ENCODE measurements at places on chromosomes 16 and 17.

DNA sequence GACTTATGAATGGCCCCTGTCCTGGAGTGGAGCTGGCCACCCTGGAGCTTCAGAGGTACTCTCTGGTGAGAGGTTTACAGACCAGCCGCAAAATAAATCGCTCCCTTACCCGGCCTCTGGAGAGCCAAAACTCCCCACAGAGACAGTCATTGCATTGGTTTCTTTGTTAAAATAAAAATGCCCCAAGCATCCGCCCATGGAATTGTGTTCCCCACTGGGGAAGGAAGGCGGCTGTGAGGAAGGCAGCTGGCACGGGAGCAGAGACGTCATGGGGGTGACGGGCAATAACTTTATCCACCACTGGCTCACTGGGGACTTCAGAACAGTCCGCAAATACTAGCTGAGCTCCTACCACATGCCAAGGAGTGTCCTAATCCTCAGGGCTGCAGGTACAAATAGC is 266.2 kb upstream of the FOXF1 start:
- DNase-seq: no peak

DNA sequence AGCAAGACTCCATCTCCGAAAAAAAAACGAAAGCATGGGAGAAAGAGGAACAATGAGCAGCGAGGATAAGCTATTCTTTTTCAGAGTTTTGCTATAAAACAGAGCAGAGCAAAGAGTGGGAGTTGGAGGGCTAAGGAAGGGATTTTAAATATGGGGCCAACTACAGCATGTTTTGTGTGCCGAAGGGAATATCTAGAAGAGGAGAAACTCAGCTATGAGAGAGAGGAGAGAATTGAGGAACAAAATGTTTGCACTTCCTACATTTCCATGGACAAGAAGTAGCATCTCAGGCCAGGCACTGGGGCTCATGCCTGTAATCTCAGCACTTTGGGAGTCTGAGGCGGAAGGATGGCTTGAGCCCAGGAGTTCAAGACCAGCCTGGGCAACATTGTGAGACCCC is 13.1 kb upstream of the GRB2 start:
- no peak for DNase-seq

GRCh38 chr17:33152783-33153182 is 140.3 kb downstream of the ASIC2 start:
- no peak for DNase-seq

DNA sequence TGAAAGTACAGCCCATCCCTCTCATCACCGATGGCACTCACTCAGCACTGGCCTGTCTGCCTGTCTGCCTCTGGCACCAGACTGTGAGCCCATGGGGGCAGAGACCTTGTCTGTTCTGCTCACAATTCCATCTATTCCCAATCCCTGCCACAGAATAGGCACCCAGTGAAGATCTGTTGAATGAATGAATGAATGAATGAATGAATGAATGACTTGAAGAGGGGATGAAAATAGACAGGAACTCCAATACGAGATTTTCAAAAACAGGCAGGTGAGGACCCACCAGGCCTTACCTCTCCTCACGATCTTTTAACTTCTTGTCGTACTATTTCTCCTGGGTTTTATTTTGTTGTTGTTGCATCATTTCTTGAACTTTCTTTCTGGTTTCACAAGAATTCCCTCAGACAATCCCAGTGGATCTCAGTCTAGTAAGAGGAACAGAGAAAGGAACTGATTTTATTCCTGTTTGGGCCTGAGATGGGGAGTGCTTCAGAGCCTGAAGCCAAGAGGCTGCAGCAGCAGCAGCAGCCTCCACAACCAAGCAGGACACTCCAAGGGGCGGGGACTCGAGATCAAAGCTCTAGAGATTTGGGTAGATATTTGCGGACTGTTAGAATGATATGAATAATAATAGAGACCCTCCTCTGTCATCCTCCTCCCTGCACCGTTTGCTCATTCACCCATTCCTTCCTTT is 17.7 kb downstream of the KRT9 start:
- DNase-seq: no peak

DNA sequence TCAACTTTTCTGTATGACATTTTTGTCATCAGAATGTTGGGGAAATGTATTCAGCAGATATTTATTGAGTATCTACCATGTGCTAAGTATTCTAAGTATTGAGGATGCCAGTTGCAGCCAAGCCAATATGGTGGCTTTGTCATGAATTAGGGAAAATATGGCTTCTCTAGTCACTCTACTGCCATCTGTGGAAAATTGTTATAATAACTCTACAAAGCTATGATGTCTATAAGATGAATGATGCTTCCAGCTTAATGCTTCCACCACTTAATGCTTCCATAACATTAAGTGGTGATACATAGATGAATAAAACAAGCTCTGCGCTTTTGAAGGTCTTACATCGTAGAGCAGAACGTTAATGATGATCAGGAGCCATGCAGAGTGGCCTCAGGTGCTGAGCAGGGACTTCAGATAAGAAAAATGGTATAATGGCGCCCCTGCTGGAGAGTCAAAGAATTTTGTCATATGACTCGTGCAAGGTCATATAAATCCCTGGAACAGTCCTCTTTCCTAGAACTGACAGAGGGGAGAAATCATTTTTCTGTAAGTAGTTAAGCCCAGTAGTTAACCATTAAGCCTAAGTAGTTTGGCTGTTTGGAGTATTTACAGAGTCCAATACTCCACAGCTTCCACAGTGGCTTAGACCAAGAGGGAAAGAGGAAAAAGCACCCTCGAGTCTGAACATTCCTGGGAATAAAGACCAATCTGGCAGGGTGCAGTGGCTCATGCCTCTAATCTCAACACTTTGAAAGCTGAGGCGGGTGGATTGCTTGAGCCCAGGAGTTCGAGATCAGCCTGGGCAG is 2.7 kb upstream of the TMIGD1 start:
- peak; percentile 77 for DNase-seq

All from ELR (cell line).